ENCODE measurements at places on chromosomes 1 and 21.
A peak's percentile ranks its signal among the peaks of the same experiment; 100 is the strongest.

DNA sequence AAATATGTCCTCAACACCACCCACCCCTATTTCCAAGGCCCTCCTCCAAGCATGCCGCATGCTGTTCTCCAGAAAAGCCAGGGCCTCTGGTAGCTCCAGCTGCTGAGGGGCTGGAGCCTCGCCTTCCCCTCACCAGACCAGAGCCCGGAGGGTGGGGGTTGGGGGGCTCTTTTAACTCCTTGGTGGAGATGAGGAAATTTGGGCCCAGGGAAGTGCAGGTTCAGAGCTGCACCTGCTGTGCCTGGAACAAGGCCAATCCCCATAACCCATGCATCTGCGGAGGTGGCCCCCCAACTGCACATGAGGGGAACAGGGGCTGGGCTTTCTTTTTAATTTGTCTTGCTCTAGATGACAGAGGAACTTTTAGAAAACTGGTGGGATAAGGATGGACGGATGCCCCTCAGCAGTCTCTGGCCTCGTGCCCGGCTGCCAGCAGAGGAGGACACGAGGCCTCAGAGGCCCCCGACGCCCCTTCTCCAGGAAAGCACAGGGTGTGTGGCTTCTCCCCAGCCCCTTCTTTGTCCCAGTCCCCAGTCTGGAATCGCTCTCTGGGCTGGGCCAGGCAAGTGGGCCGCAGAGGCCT is 550 bp upstream of the SELENON start:
- no peak for DNase-seq

GRCh38 chr1:199044191-199044590 is 405.4 kb downstream of the PTPRC start:
- DNase-seq: no peak

DNA sequence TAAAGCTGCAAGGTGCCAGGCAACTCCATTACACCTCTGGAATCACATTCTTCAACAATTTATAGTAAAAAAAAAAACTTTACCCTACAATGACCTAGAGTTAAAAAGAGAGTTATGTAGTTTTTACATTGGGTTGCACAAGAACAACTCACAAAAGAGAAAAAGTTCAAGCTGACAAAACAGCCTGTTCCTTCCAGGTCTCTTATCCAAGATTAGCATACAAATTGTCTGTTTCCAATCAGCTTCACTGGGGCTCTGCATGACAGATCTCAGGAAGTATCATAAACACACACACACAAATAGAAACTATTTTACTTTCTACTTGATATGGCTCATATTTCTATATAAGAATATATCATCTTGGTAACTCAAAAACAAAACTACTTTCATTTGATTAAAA is 154.6 kb downstream of the PCNX2 start:
- no peak for DNase-seq

- no peak for DNase-seq
Measured at GRCh38 chr1:111587509-111588174, 31.9 kb upstream of the RAP1A start.

DNA sequence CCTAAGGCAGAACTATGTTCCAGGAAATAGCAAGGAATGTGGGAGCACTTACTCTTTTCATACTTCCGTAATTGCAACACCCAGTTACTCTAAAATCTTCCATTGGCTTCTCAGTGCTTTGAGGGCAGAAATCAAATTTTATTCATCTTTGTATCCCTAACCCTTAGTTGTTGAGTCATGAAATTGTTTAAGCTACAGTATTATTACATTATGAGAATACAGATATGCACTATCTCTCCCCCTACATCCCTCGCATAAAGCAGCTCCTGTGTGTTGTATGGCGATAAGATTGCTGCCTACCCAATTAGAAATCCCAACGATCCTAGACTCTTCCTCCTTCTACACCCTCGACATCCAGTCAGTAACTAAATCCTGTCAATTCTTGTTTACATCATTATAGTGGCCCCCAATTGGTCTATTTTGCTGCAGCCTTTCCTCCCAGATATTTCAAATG is 2.6 kb downstream of the AIDA start:
- DNase-seq: no peak

DNA sequence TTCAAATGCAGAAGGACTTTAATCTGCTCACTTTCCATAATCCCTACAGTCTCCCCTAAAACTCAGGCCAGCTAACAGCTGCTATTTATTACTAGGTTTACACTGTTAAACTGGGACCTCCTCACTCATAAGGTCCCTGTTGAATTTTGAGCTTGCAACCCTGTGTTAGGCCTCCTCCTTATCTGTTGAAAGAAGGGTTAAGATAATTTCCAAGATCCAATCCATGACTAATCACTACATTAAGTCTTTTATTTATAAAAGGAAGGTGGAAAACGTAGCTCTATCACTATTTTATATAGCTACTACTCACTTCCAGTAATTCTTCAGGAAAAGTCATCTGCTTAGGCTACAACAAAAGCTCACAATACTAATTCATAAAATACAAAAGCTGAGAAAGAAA is 79.5 kb downstream of the EVI5 start:
- no peak for DNase-seq

- DNase-seq: no peak
Measured at GRCh38 chr1:211341999-211342398, 15.4 kb downstream of the TRAF5 start.

DNA sequence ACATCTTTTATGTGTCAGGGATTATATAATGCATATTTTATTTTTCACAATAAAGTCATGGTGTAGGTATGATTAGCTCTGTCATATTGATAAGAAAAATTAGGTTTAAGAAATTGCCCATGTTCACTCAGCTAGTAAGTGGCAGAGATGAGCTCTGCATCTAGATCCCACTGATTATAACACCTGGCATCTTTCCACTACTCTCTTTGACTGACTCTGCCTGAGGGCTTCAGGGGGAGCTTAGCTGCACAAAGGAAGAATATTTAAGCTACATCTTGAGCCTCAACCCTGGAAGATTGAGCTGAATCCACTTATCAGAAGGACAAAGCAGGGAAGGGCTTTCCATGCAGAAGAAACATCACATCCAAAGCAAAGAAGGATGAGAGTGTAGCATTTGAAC is 190.4 kb downstream of the MIS18A start:
- DNase-seq: no peak

GRCh38 chr1:87024936-87025540 is 110.6 kb downstream of the HS2ST1 start:
- peak; percentile 21 for DNase-seq

- no peak for DNase-seq
Measured at GRCh38 chr1:222370081-222370912, 177.6 kb downstream of the HHIPL2 start.

GRCh38 chr1:103997631-103998030 is 247.9 kb downstream of the AMY1C start:
- DNase-seq: no peak

DNA sequence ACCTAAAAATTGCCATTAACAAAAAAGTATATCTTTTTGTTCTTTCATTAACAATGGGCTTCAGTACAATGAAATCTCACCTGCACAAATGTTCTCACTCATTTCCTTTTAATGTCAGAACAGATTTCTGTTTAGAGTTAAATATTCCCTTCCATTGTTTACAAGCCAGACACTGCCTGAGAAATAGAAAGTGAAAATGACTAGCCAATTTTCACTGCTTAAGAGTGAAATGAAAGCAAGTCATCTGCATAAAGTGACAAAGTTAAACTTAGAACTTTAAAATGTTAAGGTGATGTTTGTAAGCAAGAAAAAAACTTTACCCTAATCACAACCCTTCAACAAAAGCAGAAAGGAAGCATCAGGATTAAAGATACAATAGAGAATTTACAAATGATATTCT is 27.5 kb downstream of the COA6 start:
- no peak for DNase-seq

- no peak for DNase-seq
Measured at GRCh38 chr1:198246337-198246736, 89.5 kb downstream of the NEK7 start.

DNA sequence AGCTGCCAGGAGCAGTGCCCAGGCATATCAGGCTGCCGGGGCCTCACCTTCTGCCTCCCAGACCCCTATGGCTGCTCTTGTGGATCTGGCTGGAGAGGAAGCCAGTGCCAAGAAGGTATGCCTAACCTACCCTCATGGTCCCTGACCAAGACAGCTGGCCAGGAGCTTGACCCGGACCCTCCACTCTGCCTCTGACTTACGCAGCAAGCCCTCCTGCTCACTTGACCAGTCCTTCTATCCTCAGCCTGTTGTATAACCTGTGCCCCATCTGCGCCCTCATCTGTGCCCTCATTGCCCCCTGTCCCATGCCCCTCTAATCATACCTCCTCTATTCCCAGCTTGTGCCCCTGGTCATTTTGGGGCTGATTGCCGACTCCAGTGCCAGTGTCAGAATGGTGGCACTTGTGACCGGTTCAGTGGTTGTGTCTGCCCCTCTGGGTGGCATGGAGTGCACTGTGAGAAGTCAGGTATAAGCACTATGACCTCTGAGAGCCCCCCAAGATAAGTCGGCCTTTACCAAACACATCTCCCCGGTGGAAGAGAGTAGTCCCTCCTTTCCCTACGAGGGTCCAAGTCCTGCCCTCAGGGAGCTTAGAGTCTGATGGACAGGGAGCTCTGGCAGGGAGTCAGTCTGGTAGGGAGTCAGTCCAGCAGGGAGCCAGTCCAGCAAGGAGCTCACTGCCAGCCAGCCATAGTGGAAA is 6.8 kb downstream of the TIE1 start:
- DNase-seq: no peak

GRCh38 chr1:33460947-33461629 is 11.4 kb upstream of the ZSCAN20 start:
- no peak for DNase-seq

DNA sequence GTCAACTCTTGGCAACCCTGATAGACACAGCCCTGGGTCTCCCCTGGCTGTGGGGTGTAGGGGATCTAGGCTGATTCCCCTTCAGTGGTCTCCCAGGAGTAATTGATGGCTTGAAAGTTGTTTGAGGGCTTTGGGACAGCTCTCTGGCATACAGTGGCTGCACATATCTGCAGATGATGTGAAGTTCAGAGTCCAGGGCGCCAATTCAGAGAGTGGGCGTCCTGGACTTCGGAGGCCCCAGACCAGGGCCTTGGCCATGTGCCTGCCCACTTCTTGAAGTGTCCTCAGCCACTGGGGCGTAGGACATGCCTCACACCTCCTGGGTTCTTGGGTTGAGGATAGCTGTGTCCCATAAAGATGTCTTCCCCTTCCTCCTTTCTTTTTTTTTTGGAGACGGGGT is 2.6 kb downstream of the INAVA start:
- no peak for DNase-seq

GRCh38 chr1:182163821-182164223 is 102.3 kb upstream of the ZNF648 start:
- no peak for DNase-seq

DNA sequence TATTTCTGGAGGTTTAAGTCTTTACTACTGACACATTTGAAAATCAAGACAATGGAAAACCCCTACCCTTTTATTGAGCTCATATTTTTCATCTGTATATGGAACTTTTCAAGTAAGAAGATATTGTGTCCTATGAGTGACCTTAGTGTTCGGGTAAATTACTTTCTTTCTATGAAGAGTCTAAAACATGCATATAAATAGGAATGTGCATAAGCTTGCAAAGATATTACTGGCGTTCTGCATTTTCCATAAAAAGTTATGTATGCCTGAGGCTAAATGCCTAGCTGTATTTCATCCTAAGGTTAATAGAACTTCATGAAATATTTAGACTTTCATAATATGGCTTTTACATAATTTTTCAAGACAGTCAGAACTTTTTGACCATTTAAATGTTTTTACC is 495.8 kb upstream of the ADAMTS5 start:
- no peak for DNase-seq

All from NCI-H1436 treated with DMSO at 0.1 percent for 48 hours (cell line).